ENCODE measurements at places on chromosomes 6 and 20.

DNA sequence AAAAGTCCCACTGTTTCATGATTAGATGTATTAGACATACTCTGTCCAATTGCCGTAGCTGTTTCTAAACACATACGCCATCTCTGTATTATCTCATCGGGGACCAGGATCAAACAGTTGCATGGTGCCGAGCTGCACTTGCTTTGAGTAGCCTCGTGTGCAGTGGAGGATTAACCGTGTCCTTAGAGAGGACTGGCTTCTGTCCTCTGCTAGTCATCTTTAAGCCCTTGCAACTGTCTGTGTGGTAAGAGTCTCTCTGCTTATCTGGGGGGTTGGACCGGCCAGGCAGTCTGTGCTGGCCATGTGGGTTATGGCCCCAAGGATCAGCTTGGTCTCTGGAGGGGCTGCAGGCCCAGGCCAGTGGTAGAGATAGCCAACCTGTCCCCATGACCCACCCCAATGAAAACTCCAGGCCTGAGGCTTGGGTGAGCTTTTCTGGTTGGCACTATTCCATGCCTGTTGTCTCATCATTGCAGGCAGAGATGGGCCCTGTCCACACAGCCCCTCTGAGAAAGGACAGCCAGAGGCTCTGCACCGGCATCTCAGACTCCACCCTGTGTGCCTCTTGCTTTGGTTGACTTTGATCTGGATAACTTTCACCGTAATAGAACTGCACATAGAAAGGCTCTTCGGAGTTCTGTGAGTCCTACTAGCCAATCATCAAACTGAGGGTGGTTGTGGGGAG is 137.3 kb upstream of the SNX9 start:
- no peak for DNase-seq

DNA sequence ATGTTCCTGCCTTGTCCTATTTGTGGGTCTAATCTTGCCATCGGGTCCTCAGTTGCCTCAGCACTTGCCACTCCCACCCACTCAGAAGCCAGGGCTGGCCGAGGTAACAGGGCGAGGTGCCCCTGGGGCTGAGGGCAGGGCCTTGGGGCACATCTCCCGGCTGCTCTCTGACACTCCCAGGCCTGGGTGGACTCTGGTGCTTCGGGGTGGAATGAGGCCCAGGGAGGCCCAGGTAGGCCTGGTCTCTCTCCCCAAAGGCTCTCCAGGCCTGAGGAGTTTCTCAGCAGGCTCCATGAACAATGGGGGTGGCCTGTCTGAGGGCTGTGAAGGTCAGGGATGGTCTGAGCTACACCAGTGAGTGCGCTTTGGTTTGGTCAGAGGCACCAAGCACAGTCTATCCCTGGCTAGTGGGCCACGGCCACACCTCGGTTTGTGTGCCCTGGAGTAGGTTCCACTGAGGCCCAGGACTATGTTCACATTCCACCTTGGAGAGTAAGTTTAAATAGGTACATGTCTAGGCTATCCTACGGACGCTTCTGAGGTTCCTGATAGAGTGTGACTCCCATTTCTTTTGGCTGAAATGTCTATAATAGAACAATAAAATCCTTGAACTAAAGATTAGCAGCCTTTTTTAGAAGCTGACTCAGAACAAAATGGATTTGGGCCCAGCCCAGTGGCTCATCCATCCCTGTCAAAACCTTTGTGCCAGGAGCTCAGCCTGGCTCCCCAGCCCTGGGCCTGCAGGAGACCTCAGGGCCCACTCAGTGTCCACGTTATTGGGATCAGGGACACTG is 78.8 kb downstream of the SLC24A3 start:
- DNase-seq, result no peak

DNA sequence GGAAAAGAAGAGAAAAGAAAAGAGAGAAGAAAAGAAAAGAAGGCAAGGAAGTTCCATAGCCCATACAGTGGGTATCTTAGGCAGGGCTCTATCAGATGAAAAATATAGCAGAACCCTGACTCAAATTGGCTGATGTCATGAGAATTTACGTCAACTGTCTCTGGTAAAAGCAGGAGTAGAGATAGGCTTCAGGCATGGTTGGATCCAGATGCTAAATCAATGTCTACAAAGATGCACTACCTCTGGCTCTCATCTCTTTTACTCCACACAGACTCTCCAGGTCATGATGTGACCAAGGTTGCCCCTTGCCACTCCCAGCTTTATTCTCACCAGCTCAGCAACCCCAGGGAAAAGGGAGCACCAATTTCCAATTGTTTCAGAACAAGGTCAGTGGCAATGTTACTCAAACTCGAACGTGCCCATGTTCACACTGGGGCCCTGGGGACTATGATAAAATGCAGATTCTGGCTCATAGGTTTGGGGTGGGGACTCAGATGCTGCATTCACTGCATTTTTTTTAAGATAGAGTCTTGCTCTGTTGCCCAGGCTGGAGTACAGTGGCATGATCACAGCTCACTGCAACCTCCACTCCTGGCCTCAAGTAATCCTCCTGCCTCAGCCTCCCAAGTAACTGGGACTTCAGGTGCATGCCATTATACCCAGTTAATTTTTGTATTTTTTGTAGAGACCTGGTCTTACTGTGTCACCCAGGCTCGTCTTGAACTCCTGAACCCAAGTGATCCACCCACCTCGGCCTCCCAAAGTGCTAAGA is 33.4 kb upstream of the PTGIS start:
- no peak for DNase-seq

DNA sequence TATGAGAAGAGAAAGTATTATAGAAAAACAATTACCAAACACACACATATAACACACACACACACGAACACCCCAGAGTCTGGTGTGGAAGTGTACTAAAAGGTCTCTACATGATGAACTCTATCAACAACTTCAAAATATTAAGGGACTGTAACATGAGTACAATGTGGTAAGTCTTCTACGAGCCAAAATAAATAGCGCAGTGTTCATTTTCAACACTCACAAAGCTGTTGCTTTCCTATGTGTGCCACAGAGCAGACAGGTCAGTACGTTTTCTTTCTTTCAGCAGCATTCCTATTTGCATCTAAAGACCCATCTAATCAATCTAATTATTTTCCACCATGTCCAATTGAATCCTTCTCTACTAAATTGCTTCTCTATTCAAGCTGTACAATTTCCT is 12.1 kb upstream of the CNKSR3 start:
- DNase-seq, result no peak

DNA sequence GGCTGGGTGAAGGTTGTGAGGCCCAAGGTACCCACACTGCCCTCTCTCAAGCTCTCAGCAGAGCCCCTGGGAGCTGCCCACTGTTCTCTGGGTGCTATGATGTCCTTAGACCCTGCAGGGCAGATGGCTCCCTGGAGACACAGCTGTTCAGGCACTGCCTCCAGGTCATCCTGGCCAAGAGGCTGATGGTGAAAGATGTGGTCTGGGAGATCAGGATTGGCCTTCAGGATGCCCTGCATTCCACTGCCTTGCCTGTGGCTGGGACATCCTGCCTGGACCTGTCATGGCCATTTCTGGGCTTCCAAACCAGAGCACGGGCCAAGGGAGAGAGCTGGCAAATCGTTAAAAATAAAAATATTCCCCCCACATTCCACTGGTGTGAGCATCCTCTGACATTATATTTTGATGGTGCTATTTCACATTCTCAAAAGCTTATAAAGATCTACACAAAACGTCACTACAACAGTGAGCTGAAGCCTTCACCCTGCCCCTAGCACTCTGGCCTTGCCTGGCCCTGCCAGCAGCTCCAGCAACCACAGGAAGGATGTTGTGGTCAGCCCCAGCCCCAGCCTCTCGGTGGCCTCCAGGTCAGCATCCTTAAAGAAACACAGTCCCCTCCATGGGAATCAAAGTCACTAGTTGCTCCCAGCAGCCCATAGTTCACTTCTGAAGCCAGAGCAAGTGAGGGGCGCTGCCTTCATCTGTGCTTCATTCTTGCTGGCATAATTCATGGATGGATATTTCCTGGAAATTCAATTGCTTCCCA is 13.5 kb upstream of the KCNK16 start:
- no peak for DNase-seq

DNA sequence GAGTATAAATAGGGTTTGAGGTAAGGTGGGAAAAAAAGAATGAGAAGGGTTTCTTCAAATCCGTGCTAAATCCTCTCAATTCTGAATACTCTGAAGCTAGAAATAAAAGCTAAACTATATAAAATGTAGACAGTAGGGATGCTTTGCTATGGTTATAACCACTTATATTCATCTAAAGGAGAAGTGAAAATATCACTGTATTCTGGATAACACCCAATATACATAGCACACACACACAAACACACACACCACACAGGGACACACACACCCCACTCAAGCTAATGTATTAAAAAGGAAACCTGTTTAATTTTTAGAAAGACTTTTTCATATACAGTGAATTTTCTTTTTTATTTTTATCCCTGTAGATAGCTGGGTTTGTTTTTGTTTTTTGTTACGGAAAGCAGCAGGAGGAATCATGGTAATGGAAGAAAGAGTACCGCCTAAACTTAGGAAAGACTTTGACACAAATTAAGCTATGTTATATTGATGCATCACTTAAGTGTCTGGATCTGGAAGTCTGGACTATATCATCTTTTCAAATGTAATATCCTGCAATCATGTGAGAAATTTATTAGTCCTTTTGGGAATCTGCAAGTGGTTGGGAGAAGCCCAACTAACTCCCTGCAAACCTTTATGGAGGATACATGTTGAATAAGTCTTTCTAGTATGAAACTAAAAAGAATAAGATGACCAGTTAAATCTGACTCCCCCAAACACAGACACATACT is 68.4 kb upstream of the FABP7 start:
- DNase-seq, result no peak

DNA sequence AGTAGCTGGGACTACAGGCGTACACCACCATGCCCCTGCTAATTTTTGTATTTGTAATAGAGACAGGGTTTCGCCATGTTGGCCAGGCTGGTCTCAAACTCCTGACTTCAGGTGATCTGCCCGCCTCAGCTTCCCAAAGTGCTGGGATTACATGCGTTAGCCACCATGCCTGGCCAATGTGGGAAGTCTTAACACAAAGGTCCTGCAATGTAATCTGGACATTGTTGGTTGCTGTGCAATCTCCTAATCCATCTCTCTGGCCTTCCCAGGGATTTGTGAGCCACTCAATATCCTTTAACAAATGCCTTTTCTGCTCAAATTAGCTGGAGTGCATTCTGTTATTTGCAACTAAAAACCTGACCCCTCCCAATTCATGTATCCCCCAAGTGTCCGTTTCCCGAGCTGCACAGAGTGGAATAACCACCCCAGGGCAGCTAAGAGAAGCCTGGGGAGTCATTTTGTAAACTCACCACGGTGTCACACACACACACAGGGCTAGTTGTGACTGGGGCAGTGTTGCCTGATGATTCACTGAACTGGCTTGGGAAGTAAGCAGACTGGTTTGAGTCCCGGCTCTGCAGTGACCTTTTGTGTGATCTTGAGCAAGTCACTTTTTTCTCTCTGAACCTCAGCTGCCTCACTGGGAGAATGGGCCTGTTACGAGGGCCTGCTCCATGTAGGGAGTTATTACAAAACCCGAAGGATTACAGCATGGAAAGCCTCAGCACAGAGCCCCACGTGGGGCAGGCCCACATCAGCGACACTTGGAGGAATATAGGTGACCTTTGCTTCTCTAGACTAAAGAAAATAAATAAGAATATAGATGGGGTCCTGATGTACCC is 152.3 kb downstream of the ZMYND8 start:
- no peak for DNase-seq

DNA sequence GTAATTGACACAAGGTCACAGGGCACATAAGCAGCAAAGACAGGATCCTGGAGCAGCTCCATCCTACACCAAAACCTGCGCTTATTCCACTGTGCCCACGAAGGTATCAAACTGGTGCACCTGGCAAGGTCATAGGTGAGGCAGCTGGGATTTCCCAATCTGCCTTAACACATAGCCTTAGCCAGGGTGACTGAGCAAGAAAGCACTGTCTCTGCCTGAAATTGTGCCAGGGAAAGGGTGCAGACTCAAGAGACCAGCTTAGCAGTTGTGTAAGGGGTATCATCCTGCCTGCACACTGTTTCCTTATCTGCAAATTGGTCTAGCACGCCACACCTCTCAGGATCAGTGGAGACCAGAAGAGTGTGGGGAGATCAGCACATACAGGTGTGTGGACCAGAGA is 82.8 kb downstream of the MAFB start:
- DNase-seq, result no peak

DNA sequence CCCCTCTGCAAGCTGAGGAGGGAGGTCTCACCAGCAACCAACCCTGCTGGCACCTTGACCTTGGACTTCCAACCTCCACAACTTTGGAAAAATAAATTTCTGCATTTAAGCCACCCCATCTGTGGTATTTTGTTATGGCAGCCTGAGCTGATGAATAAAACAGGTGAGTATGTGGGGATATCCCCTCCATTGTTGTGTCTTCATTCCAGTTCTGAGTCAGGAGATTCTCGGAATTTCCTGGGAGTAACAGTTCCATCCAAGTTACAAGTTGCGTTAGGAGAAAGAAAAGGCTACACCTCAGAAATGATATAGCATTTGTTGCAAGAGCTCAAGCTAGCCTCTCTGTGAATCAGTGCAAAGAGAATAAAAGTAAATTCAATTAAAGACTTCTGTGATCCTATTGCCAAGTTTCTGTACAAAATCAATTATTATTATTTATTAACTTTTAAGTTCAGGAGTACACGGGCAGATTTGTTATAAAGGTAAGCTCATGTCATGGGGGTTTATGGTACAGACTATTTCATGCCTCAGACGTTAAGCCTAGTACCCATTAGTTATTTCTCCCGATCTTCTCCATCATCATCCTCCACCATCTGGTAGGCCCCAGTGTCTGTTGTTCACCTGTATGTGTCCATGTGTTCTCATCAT is 153.0 kb downstream of the NKAIN2 start:
- no peak for DNase-seq

GRCh38 chr6:75620381-75621304 is 19.0 kb downstream of the SENP6 start:
- DNase-seq, result no peak

DNA sequence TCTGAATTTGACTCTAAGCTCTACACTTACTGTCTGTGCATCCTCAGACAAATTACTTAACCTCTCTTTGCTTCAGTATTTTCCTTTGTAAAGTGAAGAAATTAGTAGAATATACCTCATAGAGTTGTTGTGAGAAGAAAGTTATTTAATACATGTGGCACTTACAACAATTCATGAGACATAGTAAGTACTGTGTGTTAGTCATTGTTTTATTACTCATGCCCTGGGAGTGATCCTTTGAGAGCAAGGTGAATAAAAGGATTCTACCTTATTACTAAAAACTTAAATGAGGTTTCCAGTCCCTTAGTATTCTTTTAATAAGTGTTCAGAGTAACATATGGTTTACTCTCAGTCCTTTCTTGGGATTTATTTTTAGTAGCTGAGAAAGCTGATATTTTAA is 233.6 kb upstream of the MAP3K7 start:
- DNase-seq, result no peak

GRCh38 chr6:159806021-159806458 is 6.0 kb downstream of the PNLDC1 start:
- no peak for DNase-seq

DNA sequence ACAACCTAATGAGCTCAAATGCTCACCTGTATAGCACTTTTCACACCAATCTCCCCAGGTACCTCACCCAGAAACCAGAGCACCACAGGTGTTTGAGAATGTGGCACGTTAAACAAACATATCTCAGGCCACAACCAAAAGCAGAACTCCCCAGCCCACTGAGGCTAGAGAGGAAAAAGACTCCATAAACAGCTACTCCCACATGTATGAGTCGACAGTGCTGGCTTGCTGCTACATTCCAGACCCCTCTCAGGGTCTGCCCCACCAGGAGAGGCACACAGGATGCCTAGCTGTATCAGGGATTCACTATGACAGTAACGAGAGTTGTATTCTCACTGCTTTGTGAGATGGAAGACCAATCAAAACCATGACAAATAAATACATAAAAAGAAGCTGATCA is 242.6 kb upstream of the ARID1B start:
- no peak for DNase-seq

- no peak for DNase-seq
Observed at GRCh38 chr6:154343473-154344308, 12.9 kb downstream of the IPCEF1 start.

All from NCI-H1930 (cell line).